ENCODE measurements at places on chromosomes 11 and 22.

GRCh38 chr22:46753360-46753759 is 9.1 kb upstream of the TBC1D22A start:
- DNase-seq: no peak

DNA sequence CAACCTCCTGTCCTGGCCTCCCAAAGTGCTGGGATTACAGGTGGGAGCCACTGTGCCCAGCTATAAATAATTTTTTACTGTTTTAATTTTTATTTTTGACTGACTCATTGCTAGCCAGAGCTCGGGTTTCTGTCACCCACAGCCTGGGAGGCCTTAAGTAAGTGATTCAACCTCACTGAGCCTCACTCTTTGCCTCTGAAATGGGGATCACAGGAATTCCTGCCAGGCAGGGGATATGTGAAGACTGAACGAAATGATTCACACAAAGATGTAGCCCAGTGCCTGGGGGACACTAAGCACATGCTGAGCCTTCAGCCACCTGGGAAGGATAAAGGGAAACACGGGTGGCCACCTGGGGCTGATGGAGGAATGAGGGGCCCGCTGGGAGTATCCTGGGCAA is 3.8 kb upstream of the LRRC74B start:
- DNase-seq: no peak

- DNase-seq: no peak
Measured at GRCh38 chr11:10564696-10565318, 3.7 kb downstream of the LYVE1 start.

DNA sequence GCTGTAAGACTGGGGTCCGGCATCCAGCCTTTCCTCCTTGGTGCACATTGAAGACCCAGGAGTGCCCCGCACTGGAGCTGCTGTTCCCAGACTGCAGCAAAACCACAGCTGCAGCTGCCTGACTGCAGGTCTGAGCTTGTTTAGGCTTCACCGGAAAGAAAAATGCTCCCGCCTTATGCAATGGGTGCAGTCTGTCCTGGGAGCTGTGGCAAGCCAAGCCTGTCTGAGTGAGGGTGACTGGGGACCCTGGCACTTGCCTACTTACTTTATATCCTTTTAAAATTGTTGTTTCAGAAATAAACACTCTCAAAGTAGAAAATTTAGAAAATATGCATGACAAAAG is 23.3 kb upstream of the CD44 start:
- DNase-seq: no peak

- no peak for DNase-seq
Measured at GRCh38 chr11:132217856-132218255, 847.4 kb downstream of the NTM start.

DNA sequence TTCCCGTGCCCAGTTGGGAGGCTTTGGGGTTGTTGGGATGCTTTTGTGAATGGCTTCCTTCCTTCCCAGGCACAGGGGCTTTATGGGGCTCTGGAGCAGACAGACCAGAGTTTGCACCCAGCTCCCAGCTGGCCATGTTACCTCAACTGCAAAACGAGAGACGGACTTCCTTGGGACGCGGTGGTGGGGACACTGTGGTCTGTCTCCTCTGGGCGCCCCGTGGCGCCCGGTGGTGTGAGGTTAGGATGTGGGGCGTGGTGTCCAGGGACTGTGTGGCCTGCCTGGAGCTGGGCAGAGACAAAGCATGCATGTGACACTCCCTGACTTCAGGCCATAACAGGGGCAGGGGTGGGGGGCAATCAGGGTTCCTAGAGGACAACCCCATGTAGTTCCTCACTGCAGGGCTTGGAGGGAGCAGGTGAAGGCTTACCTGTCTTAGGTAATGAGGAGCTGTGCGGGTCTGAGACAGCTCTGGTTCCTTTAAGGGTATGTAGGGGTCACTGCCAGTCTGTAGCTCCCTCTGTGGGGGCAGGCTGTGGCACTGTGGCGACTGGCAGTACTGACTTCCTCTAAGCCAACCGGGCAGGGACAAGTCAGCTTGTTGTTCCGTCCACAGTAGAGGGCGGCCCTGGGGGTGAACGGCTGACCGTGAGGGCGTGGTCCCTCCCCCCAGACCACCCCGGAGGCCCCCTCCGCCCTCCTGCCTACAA is 14.4 kb downstream of the KCNQ1 start:
- no peak for DNase-seq

DNA sequence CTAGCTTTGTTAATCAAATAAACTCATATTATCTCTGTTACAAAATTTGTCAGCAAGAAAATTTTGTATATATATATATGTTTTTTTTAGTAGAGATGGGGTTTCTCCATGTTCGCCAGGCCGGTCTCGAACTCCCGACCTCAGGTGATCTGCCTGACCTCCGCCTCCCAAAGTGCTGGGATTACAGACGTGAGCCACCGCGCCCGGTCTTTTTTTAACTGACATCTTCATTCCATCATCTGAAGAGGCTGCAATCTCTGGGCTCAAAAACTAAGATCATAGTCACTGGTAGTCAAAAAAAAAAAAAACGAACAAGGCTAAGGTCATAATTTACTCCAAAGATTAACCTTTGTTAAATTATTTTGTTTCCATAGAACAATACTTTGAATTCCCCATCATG is 5.3 kb upstream of the KLHDC7B start:
- DNase-seq: no peak

DNA sequence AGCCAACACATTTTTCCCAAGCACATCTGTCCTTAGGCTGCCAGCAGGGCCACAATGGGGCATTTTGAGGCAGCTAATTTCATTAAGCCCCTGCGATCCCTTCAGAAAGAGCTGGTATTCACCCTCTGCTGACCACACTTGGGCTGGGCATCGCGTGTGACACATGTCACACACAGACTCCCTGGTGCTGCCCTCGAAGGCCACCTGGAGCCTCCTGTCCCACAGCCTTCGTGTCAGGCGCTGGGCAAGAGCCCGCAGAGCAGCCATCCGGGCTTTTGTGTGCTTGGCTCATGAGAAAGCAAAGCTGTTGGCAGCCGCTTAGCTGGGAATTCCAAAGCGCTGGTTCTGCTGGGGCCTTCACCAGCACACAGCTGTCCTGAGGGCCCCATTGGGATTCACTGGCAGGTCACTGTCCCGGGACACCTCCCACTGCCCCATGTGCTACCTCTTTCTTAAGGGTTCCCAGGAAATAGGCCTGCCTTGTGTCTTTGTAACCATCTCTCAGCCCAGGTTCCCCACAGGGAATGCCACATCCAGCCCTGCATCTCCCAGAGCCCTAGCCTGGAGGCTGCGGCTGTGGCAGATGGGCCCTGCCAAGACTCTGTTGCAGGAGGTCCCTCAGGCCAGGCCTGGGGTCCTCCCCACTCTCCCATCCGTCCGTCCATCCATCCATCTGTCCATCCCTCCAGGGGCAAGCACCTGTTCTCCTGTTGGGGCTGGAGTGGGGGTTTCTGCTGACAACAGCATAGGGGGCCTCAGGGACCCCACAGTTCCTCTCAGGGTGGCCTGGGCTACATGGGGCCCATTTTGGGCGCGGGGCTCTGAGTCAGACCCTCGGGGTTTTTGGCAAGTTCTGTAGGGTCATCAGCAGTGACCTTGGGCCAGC is 4.9 kb downstream of the CLDN5 start:
- DNase-seq: no peak

DNA sequence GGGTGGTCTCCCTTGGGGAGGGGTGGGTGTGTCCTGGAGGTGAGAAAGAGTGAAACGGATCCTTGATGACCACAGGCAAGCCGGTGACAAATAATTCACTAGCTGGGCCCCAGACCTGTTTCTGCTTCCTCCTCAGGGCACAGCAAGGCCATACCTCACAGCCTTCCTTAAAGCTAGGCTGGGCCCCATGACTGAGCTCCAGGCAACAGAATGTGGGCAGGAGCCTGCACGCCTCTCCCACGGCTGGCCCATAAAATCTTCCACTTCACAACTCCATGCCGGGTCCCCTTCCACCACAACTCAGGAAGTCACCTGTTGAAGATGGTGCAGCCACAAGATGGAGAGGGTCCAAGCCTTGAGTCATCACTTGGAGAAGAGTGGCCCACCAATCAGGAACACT is 23.9 kb downstream of the SLC22A12 start:
- DNase-seq: no peak

DNA sequence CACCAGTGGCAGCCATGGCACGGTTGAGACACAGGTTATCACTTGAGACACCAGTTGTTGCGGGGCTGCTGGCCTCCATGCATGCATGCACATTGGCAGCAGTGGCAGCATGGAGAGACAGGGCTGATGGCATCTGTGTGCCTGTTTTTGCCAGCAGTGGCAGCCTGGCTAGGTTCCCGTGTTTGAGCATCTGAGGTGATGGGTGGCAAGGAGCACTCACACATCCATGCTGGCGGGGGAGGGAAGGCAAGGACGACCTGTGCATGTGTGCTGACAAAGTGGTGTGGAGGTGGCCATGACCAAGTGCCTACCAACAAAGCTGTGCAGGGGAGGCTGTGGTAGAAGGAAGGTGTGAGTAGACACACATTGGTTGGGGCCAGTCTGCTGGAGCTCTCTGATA is 133.5 kb downstream of the CNTN5 start:
- DNase-seq: no peak

DNA sequence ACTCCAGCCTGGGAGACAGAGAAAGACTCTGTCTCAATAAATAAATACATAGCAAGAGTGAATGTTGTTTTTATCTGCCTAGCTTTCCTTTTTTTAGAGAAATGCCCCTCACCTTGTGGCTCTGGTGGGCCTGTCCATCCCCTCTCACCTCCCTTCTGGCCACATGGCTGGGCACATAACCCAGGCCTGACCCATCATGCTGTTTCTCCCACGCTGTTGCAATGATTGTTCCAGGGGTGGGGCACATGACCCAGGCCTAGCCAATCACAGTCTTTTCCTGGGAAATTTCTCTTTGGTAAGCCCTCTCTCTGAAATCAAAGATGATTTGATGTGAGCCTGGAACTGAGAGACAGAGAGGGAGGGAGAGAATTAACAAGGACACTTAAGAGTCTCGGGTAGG is 5.5 kb upstream of the CYTH4 start:
- DNase-seq: no peak

GRCh38 chr11:113697756-113698407 is 8.2 kb downstream of the TMPRSS5 start:
- DNase-seq: no peak

- DNase-seq: no peak
Measured at GRCh38 chr11:70495351-70496310, 97.3 kb downstream of the CTTN start.

GRCh38 chr22:23233084-23233531 is 52.8 kb downstream of the BCR start:
- no peak for DNase-seq

- DNase-seq: no peak
Measured at GRCh38 chr11:126304457-126305075, 706 bp downstream of the DCPS start.

- DNase-seq: peak; percentile 42
Measured at GRCh38 chr22:20418211-20418788, 19.3 kb downstream of the SCARF2 start.

- DNase-seq: peak; percentile 17
Measured at GRCh38 chr11:125886997-125887372, 483 bp upstream of the HYLS1 start.

GRCh38 chr22:27748349-27748748 is 53.2 kb downstream of the MN1 start:
- DNase-seq: no peak

GRCh38 chr22:48899523-48900326 is 927.9 kb downstream of the BRD1 start:
- DNase-seq: no peak

GRCh38 chr11:45233121-45233803 is 52.9 kb downstream of the SYT13 start:
- DNase-seq: peak; percentile 22

GRCh38 chr11:124898711-124899110 is 1.0 kb upstream of the ROBO4 start:
- no peak for DNase-seq

DNA sequence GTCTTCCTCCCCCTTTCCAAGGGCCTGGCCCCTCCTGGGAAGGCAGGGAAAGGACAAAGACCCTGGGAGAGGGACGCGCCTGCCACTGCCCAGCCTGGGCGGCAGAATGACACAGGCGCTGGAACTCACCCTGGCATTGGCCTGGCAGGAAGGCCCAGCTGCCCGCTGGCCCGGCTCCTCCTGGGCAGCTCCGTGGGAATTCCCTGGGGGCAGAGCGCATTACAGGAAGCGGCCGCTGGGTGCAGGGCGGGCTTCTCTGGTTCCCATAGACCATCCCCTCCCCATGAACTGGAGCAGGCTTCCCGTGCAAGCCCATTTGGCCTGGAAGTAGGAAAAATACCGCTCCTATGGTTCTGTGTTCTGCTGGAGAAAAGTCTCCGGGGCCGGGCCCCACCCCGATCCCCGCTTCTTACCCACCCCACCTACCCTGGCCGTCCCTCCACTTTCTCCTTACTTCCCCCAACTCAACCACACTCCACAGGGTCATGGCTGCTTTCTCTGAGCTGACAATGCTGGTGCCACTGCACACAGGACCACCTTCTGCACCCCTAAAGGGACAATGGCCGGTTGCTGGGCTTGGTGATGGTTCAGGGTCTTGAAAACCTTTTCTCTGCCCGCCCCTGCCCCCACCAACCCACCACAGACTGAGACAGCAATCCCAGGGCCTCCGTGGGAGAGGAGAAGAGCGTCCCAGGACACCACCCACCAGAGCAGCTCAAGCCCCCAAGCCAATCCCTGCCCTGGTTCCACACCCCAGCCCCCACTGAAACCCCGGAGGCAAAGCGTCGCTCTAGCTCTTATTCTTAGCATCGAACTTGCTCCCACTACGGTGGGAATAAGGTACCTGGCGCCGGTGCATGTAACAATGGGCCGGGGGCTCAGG is 58.9 kb downstream of the LINC01488 start:
- no peak for DNase-seq

- DNase-seq: no peak
Measured at GRCh38 chr11:108032800-108033199, 24.1 kb downstream of the CUL5 start.

GRCh38 chr11:77071077-77071476 is 4.3 kb downstream of the CAPN5 start:
- no peak for DNase-seq

DNA sequence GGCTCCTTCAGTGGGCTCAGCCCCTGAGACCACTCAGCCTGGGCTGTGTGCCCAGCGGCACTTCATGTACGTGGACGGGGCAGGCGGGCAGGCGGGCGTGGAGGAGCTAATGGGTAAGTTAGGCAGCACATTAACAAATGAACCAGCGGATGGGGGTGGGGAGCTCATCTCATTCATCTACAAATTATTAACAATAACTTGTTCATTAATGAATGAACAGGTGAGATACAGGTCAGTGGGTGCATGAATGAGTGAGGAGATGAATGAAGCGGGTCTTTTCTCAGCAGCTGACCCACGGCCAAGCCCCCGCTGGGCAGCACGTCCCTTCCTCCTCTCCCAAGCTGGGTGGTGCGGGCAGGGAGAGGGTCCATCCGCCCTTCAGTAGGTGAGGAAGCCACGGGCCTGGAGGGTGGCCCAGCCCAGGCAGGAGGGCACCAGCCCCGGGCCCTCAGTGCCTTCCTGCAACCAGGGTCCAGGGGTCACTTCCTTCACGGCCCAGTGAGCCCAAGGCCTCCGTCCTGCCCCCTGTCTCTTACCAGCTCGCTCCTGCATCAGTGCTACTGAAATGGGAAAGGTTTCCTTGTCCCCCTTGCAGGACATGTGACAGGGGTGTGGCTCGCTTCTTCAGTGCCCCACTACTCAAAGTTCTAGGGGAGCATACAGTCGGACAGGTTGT is 60.5 kb upstream of the KCNQ1OT1 start:
- no peak for DNase-seq

GRCh38 chr22:29326481-29326880 is 11.0 kb upstream of the RASL10A start:
- DNase-seq: no peak

- no peak for DNase-seq
Measured at GRCh38 chr11:27972522-27973170, 135.3 kb downstream of the KIF18A start.

- DNase-seq: peak; percentile 62
Measured at GRCh38 chr11:121467965-121468364, 15.2 kb upstream of the SORL1-AS1 start.
